Hematopoietic multipotent progenitor cell (in vitro differentiated cells): ENCODE measurements at places on chromosomes 7 and 10. TPM values are rescaled to one million over a fixed set of nuclear protein-coding genes. Genes with fewer than 3 reads are reported as not detected.

GRCh38 chr10:82498976-82499375 lies 624.0 kb downstream of the NRG3 start:
- DNase-seq = no peak

The NPS gene
- not detected for total RNA-seq

- DNase-seq = no peak
Observed at GRCh38 chr7:18499407-18500177, 4.0 kb downstream of the HDAC9 start.

- peak; percentile 38 for DNase-seq
Observed at GRCh38 chr10:77004917-77005564, 632.6 kb downstream of the KCNMA1 start.

DNA sequence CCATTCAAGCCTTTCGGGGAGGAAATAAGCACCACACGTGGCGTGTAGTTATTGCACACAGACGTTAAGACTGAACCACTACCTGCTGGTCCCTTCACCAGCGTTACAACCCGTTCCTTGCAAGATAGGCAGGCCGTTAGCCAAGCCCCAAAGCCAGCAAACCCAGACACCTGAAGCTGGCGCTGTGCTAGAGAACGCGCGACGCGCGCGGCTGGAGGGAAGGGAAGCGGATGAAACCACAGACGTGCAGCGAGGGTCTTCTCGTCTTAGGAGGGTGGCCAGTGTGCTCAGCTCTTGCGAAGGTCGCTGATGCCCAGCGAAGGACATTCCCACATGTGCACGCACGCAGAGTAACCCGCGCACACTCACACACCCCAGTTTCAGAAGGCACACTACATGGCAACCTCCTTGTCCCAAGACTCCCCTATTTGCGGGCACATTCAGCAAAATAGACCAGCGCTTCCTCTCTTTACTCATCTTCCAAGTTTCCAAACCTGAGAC lies 980 bp downstream of the TMEM26 start:
- DNase-seq = peak; percentile 21

DNA sequence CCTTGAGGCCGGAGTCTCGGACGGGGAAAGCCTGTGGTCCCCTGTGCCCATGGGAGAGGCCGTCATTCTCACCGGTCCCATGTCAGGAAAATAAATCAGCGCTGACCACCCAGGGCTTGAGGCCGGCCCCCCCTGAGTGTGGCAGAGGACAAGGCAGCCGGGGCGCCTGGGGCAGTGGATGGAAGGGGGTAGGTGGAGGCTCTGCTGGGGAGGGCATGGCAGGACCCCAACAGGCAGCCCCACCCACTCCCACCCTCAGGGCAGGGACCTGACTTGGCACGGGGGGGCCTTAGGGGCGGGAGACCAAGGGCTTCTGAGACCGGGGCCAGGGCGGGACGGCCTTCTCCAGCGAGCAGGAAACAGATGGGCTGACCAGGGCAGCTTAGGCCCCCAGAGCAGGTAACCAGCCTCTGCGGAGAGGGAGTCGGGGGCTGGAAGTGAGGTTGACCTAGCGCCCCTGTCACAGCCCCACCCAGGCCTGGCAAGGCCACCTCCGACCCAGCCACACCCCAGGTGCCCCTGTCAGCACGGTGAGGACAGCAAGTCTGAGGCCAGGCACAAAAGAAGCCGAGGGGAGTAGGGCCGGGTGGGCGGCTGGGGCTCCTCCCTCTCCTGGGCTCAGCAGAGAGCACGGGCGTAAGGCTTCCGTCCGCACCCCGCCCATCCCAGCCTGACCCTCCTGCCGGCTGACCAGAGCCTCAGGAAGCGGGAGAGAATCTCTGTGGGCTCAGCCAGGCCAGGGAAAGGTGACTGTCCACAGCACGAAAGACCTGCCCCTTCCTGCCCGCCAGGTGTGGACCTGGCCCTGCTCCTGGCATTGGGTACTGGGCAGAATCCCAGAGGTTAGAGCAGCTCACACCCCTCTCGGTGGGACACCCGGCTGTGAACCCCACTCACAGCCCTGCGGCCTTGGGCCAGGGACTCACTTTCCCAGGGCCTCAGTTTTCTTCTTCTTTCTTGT lies 87.4 kb downstream of the FOXL3 start:
- DNase-seq = no peak

DNA sequence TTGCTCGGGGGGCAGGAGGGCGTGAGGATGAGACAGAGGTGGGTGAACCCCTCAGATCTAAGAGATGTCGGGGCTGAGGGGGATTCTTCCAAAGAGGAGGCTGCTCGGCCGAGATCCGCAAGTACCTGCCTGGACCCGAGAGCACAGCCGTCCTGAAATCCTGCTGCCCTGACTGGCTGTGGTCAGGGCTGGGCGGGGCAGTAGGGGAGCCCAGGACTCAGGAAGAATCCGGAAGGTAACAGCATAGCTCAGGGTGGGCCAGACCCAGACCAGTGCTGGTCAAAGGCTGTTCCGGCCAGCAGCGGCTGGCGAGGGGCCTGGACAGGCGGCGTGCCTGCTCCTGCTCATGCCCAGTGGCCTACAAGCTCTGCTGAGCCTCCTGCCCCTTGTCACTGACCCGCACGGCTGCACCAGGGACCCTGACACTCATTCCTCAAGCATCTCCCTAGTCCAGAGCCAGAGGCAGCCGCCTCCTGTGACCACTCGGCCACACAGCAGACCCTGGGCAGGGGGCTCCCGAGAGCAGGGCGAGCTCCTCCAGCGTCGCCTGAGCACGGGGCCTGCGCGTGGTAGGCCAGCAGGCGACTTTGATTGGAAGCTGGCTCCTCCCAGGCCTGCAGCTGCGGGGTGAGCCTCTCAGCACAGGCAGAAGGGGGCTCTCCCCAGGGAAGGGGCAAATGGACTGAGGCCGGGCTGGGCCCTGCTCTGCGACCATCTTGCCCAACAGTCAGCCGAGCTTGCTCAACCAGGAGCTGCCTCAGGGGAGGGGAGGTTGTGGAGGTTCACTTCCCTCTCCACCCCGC lies 3.1 kb upstream of the ADAP1 start:
- DNase-seq = no peak

The ZNF273 gene
- 6.2 TPM for total RNA-seq

GRCh38 chr7:12866207-12866606 lies 178.8 kb downstream of the ARL4A start:
- no peak for DNase-seq

DNA sequence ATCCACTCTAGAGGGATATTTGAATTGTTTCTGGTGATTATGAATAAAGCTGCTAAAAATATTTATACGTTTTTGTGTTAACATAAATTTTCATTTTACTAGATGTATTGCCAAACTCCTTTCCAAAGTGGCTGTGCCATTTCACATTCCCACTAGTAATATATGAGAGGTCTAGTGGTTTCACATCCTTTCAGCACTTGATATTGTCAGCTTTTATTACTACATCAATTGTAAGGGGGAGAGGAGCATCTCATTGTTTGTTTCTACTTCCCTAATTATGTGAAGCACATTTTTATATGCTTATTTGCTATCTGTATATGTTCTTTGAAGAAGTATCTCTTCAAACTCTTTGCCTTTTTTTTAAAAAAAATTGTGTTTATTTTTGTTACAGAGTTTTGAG lies 184.5 kb downstream of the ADK start:
- DNase-seq = no peak

- DNase-seq = no peak
Observed at GRCh38 chr10:4008676-4009382, 223.8 kb upstream of the KLF6 start.

The CDNF gene
- 0.54 TPM for total RNA-seq

GRCh38 chr7:130994378-130995115 lies 260.5 kb upstream of the KLF14 start:
- DNase-seq = no peak

The ALOX5 gene
- total RNA-seq = 9.2 TPM

DNA sequence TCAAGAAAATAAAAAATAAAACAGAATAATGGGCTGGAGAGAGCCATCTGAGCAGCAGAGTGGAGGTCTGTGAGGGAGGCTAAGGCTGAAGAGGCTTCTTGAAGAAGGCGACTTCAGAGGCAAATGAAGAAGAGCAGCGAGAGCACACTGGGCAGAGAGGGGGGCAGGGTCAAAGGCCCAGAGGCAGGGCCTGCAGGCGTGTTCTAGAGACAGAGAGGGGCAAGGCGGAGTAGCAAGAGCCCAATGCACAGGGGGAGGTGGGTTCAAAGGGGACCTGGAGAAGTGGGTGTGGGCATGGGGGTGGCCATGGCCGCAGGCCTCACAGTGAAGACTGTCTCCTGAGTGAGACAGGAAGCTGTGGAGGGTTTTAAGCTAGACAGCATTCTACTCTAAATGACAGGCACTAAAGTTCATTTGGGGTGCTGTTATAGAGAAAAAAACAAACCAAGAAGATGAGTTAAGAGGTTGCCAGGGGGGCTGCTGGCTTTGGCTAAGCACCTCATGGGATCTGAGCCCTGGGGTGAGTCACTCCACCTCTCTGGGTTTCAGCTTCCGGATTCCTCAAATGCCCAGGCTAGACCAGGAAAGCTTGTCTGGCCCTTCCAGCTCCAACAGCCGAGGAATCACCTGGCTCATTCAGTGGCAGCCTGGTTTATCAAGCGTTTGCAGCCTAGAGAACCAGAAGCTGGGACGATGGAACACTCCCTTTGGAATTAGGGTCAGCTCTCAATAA lies 81.7 kb downstream of the DLG5 start:
- no peak for DNase-seq

DNA sequence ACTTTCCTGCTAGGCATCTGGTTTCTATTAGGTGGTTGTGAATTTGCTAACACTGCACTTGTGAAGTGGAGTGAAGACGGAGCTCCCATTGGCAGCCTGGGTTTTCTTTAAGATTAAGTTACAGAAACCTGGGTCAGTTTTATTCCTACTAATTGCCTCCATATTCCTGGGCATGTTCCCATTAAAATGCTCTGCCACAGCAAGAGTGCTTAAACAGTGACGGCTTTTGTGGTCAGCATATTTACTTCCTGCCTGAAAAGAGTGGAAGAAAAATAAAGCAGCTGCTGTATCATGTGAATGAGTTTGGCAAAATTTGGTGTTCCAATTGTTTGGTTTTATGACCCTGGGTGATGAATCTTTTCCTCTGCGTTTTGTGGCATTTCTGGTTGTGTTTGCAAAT lies 96.9 kb upstream of the PLXDC2 start:
- peak; percentile 54 for DNase-seq

The GPRIN2 gene
- not detected for total RNA-seq

DNA sequence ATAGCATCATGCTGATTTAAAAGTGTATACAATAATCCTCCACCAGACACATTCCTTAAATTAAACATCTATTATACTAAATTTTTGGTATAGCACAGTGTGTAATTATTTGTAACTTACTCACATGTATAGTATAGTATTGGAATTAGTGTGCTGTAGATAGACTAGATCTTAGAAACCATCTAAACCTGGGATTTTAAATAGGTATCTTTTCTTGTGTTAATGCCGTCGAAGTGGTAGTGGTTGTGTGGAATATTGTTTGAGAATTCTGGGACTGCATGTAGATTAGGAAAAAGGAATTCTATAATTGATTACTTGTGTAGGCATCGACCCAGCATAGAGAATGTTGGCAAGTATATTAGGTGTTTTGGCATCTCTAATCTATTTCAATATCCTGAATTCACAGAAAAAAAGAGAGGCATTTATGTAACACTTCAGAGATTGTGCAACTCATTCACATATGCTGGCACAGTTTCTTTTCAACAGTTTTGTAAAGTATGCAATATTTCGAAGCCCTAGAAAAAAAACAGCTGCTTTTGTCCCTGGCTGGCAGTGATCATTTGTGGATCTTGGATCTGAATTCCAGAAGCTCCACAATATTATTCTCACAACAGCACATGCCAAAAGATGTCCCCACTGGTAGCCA lies 145.5 kb upstream of the AGR3 start:
- DNase-seq = no peak

The ATOH7 gene
- total RNA-seq = 0.27 TPM

The AMZ1 gene
- 2.4 TPM for total RNA-seq

GRCh38 chr10:103895411-103896186 lies 22.4 kb downstream of the STN1 start:
- DNase-seq = no peak

DNA sequence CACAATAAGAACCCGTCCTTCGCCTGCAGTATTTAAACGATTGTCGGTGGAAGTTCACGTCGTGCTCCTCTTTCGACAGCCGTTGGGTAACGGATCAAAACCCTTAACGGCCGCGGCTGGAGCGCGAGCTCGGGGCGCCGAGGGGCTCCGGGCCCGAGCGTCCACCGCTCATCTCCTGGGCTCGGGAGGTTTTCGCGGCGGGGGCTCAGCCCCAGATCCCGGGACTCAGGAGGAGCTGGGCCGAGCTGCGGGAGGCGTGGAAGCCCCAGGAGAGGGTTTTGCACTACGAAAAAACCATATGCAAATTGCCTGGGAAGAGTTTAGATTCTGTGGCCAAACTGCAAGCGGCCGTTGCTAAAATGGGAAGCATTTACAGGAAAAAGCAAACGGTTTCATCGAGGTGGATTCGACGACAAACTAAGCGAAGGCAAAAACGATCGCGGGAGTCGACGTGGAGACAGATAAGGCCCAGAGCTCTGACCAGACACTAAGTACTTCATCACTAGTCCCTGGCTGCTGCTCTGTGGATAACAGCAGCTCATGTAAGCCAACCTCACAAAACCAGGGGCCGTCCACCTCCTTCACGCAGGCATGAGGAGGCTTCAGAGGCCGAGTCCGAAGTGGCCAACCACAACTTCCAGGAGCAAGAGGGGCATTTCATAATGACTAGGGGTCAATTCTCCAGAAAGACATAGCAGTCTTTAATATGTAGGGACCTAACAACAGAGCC lies 129.7 kb downstream of the MARCHF5 start:
- peak; percentile 4 for DNase-seq

The NUPR2 gene
- not detected for total RNA-seq

DNA sequence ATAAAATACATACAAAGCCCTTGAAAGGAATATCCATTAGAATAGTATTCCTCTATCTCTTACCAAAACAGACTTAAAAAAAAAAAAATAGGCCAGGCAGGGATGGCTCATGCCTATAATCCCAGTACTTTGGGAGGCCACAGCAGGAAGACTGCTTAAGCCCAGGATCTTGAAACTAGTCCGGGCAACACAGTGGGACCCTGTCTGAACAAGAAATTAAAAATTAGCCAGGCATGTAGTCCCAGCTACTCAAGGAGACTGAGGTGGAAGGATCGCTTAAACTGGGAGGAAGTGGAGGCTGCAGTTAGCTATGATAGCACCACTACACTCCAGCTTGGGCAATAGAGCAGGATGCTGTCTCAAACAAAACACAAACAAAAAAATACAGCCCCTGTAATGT lies 9.6 kb downstream of the PDLIM1 start:
- no peak for DNase-seq

- peak; percentile 9 for DNase-seq
Observed at GRCh38 chr7:1742555-1743303, 72.7 kb downstream of the ELFN1 start.

DNA sequence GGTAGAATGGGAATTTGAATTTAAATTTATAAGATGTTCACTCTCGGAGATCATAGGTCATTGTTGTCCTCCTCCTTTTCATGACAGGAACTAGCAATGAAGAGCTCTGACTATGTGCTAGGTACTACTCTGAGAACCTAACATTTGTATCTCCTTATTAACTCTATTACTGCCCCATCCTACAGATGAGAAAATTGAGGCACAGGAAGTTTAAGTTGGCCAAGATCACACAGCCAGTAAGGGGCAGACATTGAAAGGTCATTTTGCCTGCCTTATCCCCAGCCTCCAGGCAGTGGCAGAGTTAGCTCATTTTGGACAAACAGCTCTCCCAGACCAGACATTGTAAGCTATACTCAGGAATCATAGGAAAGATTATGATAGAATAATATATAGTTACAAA lies 6.0 kb downstream of the SRGN start:
- DNase-seq = no peak
